ENCODE measurements at places on chromosomes 7 and 10. TPM values are rescaled to one million over a fixed set of nuclear protein-coding genes. Genes with fewer than 3 reads are reported as not detected.
A peak's percentile ranks its signal among the peaks of the same experiment; 100 is the strongest.

Gene CNNM1
- 0.19 TPM for total RNA-seq

Gene RASA4B
- 5.7 TPM for total RNA-seq

DNA sequence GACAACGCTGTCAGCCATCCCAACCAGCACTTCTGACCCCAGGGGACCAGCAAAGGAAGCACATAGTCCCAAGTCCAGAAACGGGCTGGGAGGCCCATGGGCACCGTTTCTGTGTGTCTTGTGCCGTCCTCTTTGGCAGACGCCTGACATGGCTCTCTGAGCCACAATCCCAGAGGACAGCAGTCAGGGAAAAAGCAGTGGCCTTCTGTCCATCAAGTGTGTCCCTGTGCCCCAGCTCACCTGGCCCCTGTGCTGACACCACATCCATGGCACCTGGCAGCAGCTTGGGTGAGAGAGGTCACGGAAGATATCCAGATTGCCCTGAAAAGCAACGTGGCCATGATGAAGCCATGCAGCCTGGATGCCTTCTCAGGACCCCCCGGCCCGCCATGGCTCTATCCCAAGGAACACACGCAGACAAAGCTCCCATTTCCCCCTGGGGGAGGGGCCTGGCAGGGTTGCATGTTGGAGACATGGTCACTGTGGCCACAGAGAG, 38.1 kb upstream of the ANTXRL start:
- no peak for DNase-seq

Gene PDZD7
- 0.27 TPM for total RNA-seq

Gene CUZD1
- 0.16 TPM for total RNA-seq

DNA sequence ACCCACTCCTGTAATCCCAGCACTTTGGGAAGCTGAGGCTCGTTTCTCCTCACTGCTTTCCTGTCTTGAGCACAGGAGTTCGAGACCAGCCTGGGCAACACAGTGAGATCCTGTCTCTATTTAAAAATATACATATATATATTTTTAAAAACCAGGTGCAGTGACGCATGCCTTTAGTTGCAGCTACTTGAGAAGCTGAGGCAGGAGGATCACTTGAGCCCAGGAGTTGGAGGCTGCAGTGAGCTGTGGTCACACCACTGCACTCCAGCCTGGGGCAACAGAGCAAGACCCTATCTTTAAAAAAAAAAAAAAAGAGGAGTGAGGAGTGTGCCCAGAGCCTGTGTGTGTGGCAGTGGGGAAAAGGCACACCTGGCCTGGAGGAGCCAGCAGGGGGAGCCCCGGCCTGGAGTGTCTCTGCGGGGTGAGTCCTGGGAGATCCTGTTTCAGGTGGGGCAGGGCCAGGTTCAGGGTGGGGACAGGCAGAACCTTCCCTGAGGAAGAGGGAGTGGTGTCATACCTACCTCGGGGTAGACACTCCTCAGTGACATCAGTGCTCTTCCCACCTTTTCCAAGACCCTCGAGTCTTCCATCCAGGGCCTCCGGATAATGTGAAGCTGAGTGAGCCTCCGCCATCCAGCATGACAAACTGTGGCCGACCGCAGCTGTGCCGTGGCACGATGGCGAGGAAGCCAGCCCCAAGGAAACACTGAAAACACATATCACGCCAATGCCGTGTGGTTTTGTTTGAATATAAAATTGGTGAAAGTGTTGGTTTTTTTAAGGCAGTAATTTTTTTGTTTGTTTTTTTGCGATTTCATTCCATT, 9.0 kb upstream of the ARPC1B start:
- DNase-seq = no peak

GRCh38 chr7:99098286-99098823, 45.6 kb downstream of the SMURF1 start:
- DNase-seq = no peak

DNA sequence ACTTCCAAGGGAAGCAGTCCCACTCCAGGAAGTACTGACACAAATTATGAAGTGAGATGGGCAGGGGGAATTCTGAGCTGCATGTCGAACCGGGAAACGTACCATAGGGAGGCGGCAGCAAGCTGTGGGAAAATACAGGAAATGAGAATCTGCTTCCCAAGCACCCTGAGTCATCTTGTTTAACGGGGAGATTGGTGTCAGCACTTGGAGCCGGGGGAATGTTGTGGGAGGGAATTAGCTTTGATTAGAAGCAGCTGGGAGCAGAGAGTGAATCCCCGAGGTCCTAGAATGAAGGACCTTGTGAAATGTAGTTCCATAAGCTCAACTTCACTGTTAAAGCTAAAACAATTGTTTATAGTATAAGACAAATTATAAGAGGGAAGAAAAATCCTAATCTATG, 141.4 kb upstream of the PRKCQ start:
- DNase-seq = peak; percentile 41

Gene SCIN
- total RNA-seq = not detected

Gene SYNPO2L
- total RNA-seq = 290 TPM

Gene PODXL
- 67.4 TPM for total RNA-seq

Gene HYAL4
- total RNA-seq = not detected

Gene TMEM140
- total RNA-seq = 23.3 TPM

Gene FLNC
- total RNA-seq = 839 TPM

Gene CRHR2
- 0.19 TPM for total RNA-seq

Gene ARHGEF35
- total RNA-seq = 0.38 TPM

Data from left ventricle myocardium inferior (tissue), 1 donor.